CD4-positive, alpha-beta T cell (primary cell): ENCODE measurements at places on chromosomes 13 and 19. TPM values are rescaled to one million over a fixed set of nuclear protein-coding genes. Genes with fewer than 3 reads are reported as not detected.

DNA sequence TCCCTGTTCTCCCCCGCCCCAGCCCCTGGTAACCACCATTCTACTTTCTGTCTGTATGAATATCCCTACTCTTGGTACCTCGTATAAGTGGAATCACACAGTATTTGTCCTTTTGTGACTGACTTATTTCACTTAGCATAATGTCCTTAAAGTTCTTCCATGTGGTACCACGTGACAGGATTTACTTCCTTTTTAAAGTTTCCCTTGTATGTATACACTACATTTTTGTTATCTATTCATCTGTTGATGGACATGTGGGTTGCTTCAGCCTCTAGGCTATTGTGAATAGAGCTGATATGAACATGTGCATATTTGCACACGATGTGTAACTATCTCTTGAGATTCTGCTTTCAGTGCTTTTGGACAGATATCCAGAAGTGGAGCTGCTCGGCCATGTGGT, 59.6 kb upstream of the GJB6 start:
- no peak for DNase-seq

- DNase-seq = no peak
Observed at GRCh38 chr13:107665926-107666458, 549.3 kb downstream of the LIG4 start.

DNA sequence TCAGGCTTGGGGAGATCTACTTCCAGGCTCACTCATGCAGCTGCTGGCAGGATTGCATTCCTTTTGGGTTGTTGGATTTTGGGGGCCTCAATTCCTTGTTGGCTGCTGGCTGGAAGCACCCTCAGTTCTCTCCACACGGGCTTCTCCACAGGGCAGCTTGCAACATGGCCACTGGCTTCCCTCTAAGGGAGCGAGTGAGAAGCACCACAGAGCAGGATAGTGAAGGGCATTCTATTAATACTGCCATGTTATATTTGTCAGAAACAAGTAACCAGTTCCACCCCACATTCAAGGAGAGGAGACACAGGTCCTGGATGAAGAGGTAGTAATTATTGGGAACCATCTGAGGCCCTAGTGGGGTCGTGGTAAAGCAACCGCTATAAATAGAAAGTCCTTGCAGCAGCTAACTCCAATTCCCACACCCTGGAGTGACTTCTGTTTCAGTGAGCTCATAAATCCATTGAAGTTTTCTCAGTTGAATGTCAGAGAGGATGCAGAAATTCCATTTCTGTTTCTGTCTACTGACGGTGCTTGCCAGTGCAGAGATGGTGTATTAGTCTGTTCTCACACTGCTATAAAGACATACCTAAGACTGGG, 558.9 kb downstream of the IRS2 start:
- DNase-seq = no peak

KRTDAP gene
- not detected for total RNA-seq

GJA3 gene
- not detected for total RNA-seq
